GM12892 (cell line): ENCODE measurements at places on chromosomes 11 and 22.
A peak's percentile ranks its signal among the peaks of the same experiment; 100 is the strongest.

GRCh38 chr11:123484448-123484847 lies 54.4 kb downstream of the GRAMD1B start:
- no peak for DNase-seq

DNA sequence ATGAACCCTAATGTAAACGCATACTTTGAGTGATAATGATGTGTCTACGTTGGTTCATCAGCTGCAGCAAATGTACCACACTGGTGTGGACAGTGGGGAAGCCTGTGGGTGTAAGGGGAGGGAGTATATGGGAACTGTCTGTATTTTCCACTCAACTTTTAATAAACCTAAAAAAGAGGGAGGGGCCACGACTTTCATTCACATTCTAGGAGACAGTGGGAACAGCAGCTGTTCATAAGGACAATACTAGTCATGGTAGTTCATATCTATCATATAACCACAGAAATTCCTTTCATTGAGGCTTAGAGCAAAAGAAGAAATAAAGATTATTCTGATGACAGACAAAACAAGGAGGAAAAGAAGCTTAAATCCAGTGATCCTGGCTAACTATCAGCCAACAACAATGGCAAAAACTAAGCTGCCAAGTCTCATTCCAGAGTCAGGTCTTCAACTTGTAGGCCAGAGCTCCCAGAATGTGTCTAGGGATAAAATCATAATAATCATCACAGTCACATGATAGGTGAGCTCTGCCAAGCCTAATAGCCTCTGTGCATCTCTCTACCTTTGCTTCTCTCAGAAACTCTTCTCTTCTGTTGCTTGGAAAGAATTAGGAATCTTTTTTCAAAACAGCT lies 59.4 kb upstream of the CHRM4 start:
- DNase-seq = no peak

- no peak for DNase-seq
Measured at GRCh38 chr22:38947321-38948140, 9.9 kb upstream of the APOBEC3A start.

GRCh38 chr22:48677621-48678020 lies 1150.1 kb downstream of the BRD1 start:
- DNase-seq = no peak

GRCh38 chr11:43904742-43905535 lies 24.3 kb downstream of the ALKBH3 start:
- DNase-seq = no peak

GRCh38 chr11:118379497-118379896 lies 20.1 kb downstream of the UBE4A start:
- no peak for DNase-seq

GRCh38 chr22:29480512-29481264 lies 670 bp downstream of the NEFH start:
- no peak for DNase-seq

DNA sequence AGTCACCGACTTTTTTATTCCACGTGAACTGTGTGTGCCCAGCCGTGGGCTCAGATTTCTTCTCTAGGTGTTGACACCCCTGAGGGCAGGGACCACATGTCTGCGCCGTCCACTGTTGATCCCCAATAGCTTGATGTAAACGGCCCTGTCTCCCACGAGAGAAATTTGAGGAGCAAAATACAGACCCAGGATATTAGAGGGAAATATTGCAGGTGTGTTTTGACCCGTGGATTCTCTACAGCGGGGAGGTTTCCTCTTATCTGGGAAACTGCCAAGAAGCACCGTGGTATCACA lies 437.5 kb downstream of the TBC1D22A start:
- no peak for DNase-seq

DNA sequence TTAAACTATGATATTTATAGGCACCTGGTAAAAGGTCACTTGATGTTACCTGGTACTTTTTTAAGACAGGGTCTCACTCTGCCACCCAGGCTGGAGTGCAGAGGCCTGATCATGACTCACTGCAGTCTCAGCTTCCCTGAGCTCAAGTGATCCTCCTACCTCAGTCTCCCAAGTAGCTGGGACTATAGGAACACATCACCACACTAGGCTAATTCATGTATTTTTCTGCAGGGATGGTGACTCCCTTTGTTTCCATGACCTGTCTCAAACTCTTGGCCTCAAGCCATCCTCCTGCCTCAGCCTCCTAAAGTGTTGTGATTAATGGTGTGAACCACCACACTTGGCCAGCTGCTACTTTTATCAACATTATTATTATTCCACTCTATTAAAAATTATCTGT lies 47.6 kb downstream of the OR4C45 start:
- DNase-seq = no peak

- no peak for DNase-seq
Measured at GRCh38 chr11:113477321-113477720, 2.1 kb upstream of the DRD2 start.

DNA sequence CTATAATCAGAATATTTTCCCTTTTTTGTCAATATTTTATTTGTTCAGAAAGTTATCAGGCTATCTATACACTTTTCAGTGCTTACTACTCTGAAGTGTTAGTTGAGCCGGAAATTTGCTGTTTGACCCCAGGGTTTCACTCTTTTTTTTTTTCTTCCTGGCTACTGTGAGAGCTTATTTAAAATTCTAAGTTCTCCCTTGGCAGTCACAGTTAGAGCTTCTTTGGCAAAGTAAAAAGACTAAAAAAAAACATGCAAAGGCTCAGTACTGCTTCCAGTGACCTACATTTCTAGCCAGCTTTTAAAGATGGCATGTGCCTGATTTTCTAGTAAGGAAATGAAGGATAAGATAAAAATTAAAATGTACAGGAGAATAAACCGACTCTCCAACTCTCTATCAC lies 48.4 kb downstream of the ELP4 start:
- DNase-seq = no peak

- DNase-seq = no peak
Measured at GRCh38 chr11:119306373-119306890, 10.5 kb downstream of the MCAM start.

DNA sequence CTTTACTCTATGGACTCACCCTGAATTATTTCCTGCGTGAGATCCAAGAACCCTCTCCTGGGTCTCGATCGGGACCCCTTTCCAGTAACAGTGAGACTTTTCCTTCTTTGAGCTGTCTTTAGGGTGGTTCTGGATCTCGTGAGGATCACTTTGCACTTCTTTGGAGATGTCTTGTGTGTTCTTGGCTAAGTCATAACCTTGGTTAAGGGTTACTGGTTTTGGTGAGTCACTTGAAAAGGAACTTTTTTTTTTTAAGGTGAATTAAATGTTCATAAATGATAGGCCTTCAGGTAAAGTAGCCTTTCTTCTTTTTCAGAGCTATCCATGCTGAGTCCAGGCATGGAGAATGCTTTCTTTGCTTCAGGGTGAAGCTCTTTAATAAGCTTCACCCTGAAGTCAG lies 19.4 kb upstream of the GSTP1 start:
- DNase-seq = no peak

DNA sequence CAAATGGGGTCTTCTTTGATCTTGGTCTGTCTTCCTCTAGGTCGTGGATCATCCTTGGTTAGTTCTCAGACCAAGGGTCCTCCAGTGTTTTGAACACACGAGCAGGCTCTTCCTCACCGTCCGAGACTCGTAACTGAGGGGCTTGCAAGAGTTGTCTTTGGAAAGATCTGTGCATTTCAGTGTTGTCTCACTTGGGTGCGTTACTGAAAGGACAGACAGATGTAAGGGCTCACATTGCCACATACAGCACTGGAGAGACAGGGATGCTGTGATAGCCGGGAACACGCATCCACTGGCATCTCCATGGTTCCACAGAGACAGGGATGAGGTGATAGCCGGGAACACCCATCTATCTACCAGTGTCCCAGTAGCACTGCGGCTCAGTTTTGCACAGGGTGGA lies 15.7 kb downstream of the GLB1L2 start:
- DNase-seq = no peak

- no peak for DNase-seq
Measured at GRCh38 chr11:8201644-8202365, 33.0 kb upstream of the RIC3 start.

GRCh38 chr11:134068829-134069425 lies at the start of gene JAM3:
Gene JAM3 (plus strand): TSS chr11:134069072. CDS start chr11:134069084, 12 bp downstream.
- DNase-seq = peak; percentile 82

DNA sequence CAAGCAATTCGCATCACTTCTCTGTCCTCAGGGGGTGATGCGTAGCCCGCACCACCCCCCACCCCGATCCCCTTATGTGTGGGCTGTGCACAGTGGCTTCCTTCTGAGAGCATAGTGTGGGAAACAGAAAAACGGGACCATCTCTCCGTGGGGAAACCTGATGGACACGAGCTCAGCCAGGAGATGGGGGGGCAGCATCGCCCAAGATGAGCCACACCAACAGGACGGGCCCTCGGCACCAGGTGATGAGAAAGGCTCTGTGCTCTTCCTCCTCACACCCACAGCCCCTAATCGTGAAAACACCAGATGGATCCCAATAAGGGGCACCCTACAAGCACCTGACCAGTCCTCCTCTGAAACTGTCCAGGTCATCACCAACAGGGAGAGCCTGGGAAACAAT lies 153.6 kb downstream of the SHANK2 start:
- no peak for DNase-seq

GRCh38 chr22:35303029-35303624 lies 3.4 kb downstream of the TOM1 start:
- DNase-seq = no peak

GRCh38 chr22:42177891-42178336 lies 47.3 kb upstream of the CYP2D6 start:
- DNase-seq = no peak

DNA sequence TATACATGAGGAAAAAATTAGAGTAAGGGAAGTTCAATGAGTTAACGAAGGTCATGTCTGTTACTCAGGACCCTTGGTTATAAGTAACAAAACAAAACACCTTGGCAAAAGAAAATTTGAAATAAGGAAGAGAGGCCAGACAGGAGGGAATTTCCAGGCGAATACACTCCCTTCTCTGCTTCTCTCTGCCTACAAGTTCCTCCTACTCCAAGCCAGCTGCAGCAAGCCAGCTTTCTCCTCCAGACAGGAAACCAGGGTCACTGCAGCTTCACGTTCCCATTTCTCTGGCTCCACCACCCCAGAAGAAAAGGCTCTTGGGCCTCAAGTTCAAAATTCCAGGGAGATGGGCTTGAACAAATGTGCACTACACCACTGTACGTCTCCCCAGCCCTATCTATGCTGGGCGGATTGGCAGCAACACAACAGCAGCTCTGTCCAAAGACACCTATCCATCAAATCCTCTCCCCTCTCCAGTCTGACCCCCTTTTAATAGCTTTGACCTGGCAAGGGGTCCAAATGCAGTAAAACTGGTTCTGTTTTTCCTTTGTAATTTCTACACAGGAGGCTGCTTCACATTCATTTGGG lies 27.7 kb downstream of the SMCO4 start:
- no peak for DNase-seq

GRCh38 chr11:34176751-34177209 lies 71.4 kb downstream of the NAT10 start:
- DNase-seq = no peak

DNA sequence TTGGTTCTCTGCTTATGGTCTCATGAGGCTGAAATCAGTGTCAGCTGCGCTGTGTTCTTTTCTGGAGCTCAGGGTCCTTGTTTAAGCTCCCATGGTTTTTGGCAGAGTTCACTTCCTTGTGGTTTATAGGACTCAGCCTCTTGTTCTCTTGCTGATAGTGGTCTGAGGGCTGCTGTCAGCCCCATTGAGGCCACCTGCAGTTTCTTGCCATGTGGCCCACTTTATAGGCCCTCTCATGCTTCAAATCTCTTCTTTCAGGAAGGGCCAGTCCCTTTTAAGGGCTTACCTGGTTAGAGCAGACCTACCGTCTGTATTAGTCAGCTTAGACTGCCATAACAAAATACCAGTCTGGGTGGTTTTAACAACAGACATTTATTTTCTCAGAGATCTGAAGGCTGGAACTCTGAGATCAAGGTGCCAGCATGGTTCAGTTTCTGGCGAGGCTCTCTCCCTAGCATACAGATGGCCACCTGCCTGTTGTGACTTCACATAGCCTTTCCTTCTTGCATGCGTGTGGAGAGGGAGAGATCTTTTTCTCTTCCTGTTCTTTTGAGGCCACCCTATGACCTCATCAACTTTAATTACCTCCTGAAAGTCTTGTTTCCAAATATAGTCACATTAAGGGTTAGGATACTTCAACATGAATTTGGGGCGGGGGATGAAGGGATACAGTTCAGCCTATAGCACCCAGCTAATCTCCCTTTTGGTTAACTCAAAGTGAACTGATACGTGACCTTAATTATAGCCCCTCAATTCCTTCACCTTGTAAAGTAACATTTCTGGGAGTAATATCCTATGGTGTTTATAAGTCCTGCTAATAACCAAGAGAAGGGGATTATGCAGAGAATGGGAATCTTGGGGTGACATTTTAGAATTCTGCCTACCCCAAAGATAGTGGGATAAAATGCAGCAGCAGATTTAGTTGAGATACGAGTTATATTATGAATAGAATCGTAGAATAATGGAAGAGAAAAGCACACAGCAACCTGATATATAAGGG lies 131.8 kb downstream of the UVRAG start:
- no peak for DNase-seq

GRCh38 chr11:47948137-47948536 lies 32.2 kb upstream of the PTPRJ start:
- no peak for DNase-seq

GRCh38 chr11:110053848-110054414 lies 39.3 kb upstream of the ZC3H12C start:
- DNase-seq = no peak

DNA sequence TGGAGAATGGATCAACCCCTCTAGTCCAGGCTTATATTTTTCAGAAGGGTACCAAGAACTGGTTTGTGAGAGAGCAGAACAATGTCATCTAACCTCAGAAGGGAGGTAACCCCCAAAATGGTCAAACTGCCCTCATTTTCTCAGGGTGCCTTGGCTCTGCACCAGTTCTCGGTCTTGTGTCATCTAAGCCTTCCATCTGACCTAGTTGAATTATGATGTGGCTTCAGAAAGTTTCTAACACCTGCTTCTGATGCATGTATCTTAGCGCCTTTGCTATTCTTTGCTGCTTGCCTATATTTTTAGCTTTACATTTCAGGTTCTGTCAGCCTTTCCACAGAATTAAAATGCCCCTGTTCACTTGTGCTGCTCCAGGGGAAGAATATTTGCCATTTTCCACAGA lies 91.7 kb upstream of the E2F8 start:
- no peak for DNase-seq

DNA sequence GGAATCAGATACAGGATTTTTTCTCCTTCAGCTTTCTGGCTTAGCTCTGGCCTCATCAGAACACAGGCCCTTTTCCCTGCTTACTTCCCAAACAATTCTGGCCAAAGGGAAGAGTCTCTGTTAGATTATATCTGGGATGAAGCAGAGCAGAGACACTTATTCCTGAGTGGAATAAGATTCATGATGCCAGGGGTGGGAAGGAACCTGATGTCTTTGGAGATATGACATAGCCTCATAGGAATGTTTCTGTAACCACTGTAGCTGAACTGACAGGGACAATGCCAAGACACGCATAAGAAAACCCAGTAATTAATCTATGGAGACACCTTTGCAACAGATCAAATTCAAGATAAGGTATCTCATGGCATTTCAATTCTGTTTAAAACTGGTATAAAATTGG lies 177.1 kb upstream of the RAG2 start:
- DNase-seq = no peak

- no peak for DNase-seq
Measured at GRCh38 chr22:45843986-45844385, 133.0 kb downstream of the WNT7B start.
